Activated T-cell treated with anti-CD3 and anti-CD28 coated beads for 4 hours (primary cell): ENCODE measurements at places on chromosomes 5 and 9.

DNA sequence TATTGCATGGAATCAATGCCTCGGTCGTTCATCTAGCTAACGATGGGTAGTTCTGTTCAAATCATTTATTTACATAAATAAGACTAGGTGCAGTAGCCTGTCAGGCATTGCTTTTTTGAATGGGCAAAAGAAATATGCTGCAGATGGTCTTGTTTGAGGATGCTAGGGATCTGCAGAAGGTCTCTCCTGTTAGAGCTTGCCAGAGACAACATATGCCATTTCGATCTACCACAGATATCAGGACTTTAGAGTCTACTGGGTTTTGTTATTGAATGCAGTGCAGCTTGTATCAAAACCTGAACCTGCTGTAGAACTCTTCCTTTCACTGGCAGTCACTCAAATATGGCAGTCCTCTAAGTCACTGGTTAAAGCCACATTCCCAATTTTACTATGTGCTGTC lies 381.1 kb upstream of the CDH10 start:
- DNase-seq = no peak

DNA sequence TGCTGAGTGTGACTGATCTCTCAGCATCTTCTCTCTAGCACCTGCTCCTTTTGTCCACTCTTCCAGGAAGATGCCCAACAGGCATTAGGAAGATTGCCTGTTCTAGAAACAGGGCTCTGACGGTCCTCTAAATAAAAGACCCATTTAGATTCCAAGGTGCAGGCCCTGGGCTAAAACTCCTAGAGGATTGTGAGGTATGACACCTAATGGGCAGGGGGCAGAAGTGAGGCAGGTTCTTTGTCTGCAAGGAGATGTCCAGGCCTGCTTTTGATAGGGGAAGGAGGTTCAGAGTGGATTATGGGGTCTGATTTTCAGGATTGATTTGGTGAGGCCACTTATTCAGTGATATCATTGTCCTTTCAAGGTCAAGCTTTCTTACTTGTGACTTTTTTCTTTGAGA lies 140.8 kb upstream of the TRPC7 start:
- DNase-seq = no peak

- no peak for DNase-seq
Observed at GRCh38 chr5:137888466-137888862, 793 bp upstream of the PKD2L2 start.

- no peak for DNase-seq
Observed at GRCh38 chr9:108910402-108910801, 23.5 kb downstream of the ELP1 start.

DNA sequence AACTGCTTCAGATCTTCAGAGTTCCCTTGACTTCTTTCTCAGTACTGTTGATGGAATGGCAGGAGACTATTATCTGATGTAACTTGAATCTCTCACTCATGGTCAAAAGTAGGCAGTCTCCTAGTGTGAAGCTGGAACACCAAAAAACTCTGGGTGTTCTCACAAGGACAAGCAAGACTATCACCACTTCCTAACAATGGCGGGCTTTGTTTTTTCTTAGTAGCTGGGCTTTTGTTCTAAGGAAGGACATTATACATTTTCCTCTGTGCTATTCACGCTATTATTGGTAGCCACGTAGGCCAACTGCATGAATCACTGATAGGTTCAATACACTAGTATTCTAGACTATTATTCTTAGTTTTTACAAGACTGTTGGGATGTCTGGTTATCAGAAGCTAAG lies 67.7 kb upstream of the ATG10 start:
- DNase-seq = no peak

DNA sequence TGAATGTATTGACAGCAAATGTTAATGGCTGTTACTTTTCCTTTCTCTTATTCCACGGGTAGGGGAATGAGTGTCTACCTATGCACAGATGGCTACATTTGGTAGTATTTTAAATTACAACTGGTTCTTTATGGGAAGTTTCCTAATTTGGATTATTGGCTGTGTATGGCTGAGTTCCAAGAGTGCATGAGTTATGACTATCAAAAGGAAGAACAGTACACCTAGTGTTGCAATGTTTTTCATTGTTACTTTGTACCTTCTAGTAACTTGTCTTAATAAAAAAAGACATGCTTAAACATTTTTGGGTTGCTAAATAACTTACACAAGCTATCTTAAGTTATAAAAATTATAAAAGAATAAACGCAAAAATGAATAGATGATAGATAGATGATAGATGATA lies 35.8 kb upstream of the MAMDC2 start:
- DNase-seq = no peak
